Renal pelvis (tissue), 12 donors: ENCODE measurements at places on chromosomes 5 and 9. TPM values are rescaled to one million over a fixed set of nuclear protein-coding genes. Genes with fewer than 3 reads are reported as not detected.

DNA sequence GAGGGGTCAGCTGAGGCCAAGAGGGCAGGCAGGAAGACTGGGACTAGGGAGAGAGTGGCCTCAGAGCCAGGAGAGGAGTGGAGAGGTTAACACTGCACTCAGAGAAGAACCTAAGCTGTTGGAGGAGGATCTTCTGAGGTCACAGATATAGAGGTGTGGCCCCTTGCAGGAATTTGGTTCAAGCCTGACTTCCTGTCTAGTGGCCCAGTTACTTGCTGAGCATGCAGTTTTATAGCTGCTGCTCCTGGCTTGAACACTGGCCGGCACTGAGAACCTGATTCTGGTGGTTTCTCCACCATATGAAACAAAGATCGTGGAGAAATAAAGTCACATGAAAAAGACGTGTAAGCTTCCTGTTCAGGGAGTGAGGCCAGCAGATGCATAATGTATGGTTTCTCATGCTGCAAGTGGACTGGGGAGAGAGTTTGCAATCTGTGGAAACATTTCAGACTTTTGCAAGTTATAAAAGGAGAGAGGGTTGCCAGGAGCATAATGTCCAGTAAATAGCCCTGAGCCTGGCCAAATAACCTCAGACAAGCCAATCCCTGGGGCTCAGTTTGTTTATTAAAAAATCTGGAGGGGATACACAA lies 82.6 kb downstream of the GALNT10 start:
- no peak for DNase-seq

GRCh38 chr5:132267931-132268768 lies 10.7 kb downstream of the PDLIM4 start:
- no peak for DNase-seq

DNA sequence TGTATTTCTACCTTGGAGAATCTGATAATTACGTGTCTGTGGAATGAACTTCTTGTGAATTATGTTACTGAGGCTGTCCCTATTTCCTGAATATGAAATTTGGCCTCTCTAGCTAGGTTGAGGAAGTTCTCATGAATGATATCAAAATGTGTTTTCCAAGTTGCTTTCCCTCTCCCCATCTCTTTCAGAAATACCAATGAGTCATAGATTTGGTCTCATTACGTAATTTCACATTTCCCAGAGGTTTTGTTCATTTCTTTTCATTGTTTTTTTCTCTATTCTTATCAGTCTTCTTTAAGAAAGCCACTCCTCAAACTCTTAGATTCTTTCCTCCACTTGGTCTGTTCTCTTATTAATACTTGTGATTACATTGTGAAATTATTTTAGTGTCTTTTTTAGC lies 923.8 kb upstream of the CDH9 start:
- DNase-seq: no peak

DNA sequence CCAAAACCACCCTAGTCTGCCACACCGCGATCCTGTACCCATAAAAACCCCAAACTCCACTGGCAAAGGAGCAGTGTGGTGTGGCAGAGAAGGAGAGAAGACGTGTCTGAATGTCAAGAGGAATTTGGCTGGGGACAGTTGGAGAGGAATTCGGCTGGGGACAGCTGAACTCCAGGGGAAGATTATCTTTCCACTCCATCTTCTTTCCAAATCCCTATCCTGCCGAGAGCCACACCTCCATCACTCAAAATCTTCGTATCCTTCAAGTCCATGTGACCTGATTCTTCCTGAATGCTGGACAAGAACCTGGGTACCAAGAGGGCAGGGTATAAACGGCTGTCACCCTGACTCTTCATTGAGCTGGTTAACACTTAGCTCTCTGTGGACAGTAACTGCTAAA lies 448.1 kb downstream of the ARHGEF28 start:
- no peak for DNase-seq

- DNase-seq: no peak
Observed at GRCh38 chr5:102154291-102154690, 141.8 kb downstream of the SLCO4C1 start.

- peak; percentile 14 for DNase-seq
Observed at GRCh38 chr5:173973616-173973969, 15.4 kb upstream of the C5orf47 start.

- DNase-seq: no peak
Observed at GRCh38 chr9:124077915-124078572, 66.5 kb downstream of the LHX2 start.

DNA sequence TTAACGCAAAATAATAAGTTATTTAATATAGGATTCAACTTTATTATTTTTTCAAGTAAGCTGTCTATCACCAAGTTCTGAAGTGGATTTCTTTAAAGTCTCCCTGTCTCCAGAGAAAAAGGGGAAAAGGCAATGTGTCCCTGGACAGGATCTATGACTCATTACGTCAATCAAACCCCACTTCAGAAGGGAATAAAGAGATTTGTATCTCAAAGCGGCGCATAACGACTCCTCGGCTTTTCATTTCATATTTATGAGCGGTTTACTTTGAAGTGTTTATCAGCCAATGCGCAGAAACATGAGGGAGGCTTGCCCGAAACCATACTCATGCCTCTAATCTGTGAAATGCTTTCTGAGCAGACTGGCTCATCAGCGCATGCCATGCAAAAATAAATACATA lies 938.6 kb upstream of the WWC1 start:
- no peak for DNase-seq

GRCh38 chr9:13181652-13182051 lies 97.8 kb downstream of the MPDZ start:
- DNase-seq: no peak

- DNase-seq: no peak
Observed at GRCh38 chr5:579746-580366, 32.3 kb upstream of the CEP72 start.

GRCh38 chr9:137793196-137793841 lies 84.3 kb upstream of the CACNA1B start:
- no peak for DNase-seq

DNA sequence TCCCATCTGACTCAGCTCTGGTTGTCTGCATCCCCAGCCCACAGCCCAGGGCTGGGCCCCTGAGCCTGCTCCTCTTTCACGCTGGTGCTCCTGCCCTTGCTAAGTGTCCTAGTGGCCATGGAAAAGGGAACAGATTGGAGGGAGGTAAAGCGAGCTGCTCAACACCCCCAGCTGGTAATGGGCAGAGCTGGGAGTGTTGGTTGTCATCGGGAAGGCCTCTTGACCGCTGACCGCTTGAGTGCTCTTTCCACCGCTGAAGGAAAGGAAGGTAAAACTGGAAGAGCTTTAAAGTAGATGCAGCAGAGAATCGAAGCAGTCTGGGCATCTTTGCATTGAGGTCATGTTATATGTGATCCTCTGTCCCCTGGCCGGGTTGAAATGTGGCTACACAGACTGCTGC lies 60.2 kb downstream of the CRB2 start:
- DNase-seq: no peak

DNA sequence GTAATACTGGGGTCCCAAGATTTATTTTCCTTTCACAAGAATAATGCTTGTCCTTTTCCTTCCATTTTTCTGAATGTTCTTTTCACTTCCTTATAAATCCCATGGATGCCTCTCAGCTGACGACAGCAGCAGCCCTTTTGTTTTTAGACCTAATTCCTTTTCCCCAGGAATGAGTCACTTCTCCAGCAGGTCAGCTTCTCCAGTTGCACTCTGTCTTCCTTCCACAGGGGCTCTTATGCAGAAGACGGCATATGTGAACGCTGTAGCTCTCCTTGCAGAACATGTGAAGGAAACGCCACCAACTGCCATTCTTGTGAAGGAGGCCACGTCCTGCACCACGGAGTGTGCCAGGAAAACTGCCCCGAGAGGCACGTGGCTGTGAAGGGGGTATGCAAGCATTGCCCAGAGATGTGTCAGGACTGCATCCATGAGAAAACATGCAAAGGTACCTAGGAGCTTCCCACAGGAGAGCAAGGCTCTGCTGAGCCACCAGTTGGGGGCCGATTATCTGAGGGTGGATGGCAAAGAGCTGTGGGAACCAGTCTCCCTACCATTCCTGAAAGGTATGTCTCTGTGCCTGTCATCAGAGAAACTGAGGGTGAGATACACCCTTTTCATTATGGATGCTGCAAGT lies 72.9 kb downstream of the RFK start:
- no peak for DNase-seq

DNA sequence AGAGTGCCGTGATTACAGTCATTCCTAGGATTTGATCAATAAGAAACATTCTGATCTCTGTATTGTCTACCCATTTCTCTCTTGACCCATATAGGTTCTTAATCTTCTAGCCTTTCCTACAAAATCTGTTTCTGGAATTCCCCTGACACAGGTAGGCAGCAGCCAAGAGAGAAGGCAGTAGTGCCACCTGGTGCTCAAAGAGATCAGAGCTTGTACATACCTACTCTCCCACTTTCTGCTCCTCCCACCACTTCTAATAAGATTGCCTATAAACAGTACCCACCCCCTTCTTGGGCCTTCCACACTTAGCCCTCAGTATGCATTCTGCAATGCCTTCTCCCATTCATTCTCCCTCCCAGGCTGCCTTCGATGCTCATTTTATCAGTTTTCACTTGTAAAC lies 117.4 kb upstream of the RORB start:
- peak; percentile 16 for DNase-seq

DNA sequence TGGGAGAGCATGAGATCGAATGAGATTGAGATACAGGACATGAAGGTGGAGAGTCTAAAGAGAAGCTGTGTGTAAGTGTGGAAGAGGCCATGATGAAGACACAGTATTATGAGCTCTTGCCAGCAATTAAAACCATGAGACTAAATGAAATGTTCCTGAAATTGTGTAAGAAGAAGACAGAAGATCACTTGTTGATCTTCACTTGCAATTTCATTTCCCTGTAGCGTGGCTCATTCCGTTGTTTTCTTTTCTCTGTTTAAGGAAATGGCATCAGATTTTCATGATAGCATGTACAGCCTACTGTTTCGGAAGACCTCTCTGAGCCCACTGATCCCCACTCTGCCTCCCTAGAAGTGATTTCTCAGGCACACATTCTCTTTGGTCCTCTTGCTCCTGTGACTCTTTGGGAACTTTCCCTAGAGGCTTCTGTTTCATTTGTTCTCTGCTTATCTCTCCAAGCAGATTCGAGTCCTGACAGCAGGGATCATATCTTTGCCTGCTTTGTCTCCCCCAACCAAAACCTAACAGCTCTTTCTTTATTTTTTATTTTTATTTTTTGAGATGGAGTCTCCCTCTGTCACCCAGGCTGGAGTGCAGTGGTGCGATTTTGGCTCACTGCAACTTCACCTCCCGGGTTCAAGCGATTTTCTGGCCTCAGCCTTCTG lies 16.8 kb downstream of the PIP5K1B start:
- no peak for DNase-seq

DNA sequence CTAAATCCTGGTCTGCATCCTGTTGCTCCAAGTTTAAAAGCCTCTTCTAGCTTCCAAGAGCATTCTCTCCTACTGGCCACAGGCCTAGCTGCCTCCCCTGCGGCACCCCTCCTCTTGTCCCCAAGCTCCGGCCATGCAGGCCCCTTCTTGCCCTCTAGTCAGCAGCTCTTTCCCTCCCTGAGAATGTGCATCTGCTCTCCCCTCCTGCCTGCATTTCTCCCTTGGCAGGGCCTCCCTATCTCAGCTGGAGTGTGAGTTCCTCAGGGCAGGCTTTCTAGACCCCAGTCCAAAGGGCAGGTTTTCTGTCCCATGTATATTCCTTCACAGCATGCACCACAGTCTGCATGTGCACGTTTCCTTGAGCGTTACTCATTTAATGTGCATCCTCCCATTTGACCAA lies 24.6 kb upstream of the BARX1 start:
- DNase-seq: peak; percentile 57

DNA sequence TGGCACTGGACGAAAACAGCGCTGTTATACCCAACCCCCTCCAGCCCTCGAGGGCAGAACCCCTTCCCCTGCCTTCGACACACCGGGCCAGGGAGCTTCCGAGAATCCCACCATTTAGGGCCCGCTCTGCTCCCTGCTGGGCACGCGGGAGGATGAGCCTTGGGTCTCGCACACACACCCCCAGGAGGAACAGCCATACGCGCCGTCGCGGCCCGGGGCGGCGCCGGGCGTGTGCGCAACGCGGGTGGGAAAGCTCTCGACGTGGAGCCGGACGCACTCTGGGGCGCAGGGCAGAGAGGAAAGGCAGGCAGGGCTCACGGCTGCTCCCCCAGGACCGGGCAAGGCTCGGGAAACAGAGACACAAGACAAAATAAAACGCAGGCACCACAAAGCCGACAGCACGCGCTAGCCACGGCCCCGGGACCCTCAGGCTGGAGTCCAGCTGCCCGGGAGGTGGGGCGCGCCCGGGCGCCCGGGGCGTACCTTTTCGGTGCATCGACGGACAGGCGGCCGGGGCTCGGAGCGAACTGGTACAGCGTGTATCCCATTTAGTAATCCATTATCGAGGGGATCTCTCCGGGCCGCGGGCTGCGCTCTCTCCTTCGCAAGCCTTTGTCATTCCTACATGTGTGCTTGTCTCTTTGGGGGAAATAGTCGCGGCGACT lies 789 bp downstream of the SEMA6A start:
- peak; percentile 33 for DNase-seq

GRCh38 chr5:36939969-36940858 lies 63.6 kb downstream of the NIPBL start:
- DNase-seq: no peak

GRCh38 chr5:32726086-32726557 lies 15.0 kb downstream of the NPR3 start:
- no peak for DNase-seq

DNA sequence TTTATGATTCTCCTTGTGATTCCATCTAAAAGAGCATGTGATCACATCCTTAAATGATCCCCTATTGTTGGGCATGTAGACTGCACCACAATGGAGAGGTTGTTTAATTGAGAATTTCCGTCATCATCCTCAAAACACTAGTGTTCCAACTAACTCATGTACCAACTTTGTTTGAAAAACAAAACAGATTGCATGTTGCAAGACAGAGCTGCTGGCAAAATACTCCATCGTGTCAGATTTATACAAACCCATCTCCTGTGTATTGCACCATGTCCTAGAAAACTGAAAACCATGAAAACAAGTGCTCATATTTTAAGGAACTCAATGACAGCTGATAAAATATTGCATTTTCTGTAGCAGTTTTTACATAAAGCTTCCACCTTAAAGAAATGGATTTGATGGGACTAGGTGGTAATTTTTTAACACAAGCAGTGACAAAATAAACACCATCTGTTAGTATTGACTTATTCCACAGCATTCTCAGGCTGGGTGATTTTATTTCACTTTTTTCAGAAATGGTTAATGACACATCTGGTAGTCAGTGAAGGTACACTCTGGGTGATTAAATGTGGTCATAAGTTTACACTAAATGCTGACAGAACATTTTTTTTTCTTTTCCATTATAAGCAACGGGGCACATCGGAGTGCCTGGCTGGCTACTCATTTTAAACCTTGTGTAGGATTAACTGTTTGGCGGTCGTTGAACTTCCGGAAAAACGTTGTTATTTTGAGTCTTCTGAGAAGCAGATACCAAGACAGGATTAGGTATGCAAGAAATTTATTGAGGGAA lies 602.9 kb upstream of the WWC1 start:
- DNase-seq: no peak

- DNase-seq: no peak
Observed at GRCh38 chr5:91464886-91465646, 81.9 kb upstream of the ARRDC3 start.

Gene OR1Q1
- polyA plus RNA-seq: not detected

Gene LMX1B
- 22.3 TPM for polyA plus RNA-seq

Gene DNM1
- polyA plus RNA-seq: 248 TPM

Gene ALDH1A1
- 292 TPM for polyA plus RNA-seq

Gene BNC2
- polyA plus RNA-seq: 11.1 TPM

Gene COL5A1
- 111 TPM for polyA plus RNA-seq

Gene PFN3
- 5.2 TPM for polyA plus RNA-seq

Gene COQ4
- 97.0 TPM for polyA plus RNA-seq

Gene OLFML2A
- polyA plus RNA-seq: 25.1 TPM

Gene TMEM161B
- 28.0 TPM for polyA plus RNA-seq
